ENCODE measurements at places on chromosomes 12 and 14.

DNA sequence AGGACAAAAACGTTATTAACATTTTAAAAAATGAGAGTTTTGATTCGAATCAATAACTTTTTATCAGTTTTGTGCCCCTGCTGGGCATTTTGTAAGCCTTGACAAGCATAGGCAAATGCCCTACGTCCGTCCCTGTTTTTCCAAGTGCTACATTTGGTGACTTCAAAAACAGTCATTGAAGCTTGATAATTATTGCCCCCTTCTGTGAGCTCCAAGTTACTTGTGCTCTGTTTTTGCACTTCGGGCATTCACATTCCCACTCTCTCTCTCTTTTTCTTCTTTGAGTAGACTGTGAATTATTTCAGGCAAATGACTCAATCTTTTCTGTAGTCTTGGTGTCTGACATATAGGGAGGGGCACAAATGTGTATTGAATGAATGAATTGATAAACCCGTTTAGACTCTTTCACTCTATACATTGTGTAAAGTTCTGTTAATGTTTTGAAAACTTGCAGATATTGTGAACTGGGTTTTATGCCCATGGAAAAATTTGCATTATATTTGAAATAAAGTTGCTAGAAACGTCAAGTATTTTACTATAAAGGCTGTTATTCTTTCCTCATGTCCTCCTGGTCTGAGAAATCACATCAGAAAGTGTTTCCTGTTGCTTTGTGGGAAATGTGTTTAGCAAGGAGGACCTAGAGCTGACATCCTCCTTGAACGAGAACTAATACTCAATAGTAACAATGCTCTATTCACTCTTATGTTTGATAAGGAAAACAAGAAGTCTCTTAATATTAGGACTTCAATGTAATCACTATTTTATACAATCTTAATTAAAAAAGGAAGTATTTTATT is 1.4 kb downstream of the APAF1 start:
- peak; percentile 15 for DNase-seq

DNA sequence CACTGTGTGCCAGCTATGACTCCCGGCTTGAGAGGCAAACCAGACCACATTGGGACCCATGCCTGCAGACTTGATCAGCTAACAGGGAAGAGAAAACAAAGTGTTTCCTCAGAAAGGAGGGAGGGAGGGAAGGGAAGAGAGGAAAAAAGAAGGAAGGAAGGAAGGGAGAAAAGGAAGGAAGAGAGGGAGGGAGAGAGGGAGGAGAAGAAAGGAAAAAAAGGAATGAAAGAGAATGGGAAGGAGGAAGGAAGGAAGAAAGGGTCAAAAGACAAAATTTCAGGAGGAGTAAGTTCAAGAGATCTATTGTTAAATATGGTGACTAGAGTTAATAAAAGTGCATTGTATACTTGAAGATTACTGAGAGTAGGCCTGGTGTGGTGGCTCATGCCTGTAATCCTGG is 18.9 kb downstream of the FIGNL2 start:
- DNase-seq: no peak

DNA sequence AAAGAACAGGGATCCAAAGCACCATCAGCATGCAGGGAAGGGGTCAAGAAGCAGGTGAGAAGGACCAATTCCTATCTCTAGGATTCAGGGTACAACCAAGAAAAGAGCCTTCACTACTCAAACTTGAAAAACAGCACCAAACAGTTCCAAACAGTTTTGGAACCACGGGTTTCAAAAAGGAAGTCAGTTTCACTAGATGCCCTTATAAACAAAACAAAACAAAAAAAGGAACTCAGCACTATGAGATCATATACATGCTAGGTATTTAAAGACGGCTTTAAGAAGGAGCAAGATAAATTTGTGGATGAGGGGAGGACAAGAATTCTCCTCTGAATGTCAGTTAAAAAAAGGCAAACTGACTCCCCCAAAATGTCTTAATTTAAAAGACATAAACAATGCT is 6.0 kb downstream of the INSM2 start:
- no peak for DNase-seq

- no peak for DNase-seq
Measured at GRCh38 chr12:120490833-120491512, 4.9 kb upstream of the DYNLL1 start.

DNA sequence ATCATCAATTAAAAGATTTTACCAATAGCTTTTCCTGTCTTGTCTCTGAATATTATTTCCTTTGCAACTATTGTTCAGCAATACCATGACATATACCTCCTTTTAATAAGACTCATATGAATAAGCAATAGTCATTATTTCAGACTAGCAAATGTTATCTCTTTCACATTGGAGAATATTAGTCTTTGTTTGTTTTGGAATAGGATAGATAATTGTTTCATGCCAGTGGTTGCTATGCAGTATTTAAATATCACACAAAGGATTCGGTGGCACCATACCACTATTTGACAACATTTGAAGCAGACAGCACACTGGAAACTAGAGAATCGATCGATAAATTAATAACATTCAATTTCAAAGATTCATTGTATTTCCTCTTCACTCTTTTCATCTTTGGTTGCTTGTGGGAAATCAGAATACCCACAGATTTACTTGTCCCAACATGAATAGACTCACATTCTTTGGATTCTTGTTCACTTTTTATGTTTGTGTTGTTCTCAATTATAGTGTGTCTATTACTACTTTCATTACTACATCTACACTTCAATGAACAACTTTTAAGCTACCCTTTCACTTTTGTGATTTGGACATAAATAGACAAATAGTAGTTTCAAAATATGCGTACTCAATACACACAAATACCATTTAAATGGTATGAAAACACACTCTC is 42.7 kb upstream of the TBPL2 start:
- no peak for DNase-seq

DNA sequence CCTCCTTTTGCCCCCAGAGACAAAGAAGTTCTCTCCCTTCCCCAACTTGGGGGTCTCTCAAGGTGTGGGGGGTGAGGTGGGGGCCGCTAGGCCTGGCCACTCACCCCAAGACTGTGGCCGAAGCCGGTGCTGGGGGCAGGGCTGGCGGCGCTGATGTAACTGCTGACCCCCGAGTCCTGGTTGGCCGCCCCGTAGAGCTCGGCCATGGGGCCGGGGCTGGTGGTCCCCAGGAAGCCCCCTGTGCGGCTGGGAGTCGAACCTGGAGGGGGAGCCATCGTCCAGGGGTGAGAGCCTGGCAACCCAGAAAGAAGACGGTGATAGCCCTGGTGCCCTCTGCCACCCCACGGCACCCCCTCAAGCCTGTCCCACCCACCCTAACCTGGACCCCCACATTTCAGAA is 18.5 kb upstream of the PLA2G1B start:
- DNase-seq: no peak

- DNase-seq: no peak
Measured at GRCh38 chr12:61037792-61038191, 1222.4 kb upstream of the USP15 start.

- DNase-seq: no peak
Measured at GRCh38 chr12:57737467-57738460, 778 bp downstream of the AGAP2 start.

GRCh38 chr12:91142221-91142631 is 30.9 kb upstream of the LUM start:
- DNase-seq: peak; percentile 48
